Germinal center (tissue), 1 donor: ENCODE measurements at places on chromosomes 3 and 15.

DNA sequence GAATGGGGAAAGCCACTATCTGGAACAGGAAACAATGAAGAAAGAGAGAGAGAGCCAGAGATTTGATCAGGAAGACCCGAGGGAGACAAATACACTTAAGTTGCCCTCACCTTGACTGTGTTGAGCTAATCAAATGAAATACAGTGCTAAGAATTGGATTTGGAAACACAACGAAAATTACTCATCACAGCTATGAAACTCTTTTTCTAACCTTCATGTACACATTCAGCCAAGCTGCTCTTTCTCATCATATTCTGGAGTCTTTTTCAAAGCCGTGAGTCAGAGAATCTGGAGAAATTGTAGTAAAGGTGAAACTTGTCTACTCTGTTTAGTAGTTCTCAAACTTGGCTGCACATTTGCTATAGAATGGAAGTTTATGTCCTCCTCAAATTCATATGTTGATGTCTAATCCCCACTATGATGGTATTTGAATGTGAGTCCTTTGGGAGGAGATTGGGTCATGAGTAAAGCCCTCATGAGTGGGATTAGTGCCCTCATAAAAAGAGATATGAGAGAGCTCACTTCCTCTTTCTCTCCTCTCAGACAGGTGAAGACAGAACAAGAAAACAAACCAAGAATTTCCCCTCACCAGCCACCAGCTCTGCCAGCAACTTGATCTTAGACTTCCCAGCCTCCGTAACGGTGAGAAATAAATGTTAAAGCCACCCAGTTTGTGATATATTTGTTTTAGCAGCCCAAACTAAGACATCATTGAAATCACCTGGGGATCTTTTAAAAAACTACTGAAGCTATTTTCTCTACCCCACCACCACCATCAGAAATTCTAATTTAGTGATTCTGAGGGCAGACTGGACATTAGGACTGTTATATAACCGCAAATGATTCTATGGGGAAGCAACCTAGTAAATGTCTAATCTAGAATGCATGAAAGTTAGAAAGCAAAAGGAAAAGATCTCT is 143.6 kb upstream of the GRM7 start:
- no peak for DNase-seq

DNA sequence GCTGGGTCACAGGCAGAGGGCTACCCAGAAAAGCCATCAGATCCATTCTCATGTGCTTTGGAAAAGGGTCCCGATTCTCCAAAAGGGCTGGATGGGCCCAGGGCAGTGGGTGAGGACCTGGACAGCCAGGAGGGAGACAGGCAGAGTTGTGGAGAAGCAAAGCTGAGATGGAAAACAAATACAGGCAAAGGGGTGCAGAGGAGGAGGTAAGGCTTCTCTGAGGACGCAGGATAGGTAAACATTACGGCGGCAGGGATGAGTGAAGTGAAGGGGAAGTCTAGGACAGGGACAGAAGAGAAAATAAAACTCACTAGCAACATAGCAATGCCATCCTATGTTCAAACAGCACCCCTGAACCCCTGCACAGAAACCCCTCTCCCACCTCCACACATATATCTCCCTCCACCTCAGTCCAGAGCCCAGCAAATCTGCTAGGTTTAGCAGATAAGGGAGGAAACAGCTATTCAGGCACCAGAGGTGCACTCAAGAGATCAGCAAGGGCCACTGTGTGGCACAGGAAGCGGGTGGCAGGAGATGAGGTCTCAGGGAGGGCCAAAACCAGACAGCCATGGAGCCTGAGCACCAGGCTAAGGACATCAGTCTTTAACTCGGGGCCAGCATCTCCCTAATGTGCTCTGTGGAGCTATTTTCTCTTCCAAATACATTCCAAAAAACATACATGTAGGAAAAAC is 51.3 kb downstream of the HOMER2 start:
- DNase-seq = no peak

GRCh38 chr3:41120460-41120859 is 78.8 kb upstream of the CTNNB1 start:
- DNase-seq = no peak

DNA sequence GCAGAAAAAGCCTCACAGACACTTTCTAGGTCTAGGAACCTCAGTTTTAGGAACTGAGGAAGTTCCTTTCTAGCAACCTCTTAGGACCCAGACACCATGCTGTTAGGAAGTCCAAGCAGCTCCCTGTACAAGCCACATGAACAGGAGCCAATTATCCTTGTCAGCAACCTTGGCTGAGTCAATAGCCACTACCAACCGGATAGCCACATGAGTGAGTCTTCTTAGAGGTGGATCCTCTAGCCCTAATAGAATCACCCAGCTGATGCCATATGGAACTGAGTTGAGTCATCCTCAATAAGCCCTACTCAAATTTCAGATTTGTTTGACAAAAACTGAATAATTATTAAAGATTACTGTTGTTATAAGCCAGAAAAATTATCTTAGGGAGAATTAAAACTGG is 256.2 kb downstream of the NLGN1 start:
- no peak for DNase-seq

DNA sequence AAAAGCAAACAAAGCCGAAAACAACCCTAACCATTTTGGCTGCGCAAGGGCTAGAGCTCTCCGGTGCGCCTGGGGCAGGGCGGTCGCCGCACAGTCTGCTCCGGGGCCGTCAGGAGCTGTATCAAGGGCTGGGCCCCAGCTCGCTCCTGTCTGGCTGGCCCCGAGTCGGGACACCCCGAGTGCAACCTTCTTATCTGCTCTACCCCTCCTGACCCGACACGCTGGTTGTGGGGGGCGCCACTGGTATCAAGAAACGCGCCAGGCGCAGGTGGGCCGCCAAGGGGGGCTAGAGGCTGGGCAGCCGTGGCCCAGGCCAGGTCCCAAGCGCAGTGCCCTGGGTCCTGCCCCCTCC is 36.0 kb downstream of the NR2F2 start:
- DNase-seq = no peak

DNA sequence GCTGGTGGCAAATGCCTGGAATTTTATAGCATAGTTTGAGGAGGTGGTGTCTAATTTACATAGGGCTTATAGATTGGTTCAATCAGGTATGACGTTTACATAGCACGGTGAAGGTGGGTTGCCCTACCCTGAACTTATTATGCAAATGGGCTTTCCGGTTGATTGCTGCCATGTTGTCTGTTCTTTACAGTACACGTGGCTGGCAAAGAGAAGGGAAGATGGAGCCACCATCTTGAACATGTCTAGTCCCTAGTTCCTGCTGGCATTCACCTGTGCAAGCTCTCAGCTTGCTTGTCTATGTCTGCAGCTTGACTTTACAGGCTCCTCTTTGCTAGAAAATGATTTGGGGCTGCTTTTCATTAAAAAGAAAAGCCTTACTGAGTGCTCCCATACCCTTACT is 14.0 kb upstream of the STAC start:
- DNase-seq = no peak

DNA sequence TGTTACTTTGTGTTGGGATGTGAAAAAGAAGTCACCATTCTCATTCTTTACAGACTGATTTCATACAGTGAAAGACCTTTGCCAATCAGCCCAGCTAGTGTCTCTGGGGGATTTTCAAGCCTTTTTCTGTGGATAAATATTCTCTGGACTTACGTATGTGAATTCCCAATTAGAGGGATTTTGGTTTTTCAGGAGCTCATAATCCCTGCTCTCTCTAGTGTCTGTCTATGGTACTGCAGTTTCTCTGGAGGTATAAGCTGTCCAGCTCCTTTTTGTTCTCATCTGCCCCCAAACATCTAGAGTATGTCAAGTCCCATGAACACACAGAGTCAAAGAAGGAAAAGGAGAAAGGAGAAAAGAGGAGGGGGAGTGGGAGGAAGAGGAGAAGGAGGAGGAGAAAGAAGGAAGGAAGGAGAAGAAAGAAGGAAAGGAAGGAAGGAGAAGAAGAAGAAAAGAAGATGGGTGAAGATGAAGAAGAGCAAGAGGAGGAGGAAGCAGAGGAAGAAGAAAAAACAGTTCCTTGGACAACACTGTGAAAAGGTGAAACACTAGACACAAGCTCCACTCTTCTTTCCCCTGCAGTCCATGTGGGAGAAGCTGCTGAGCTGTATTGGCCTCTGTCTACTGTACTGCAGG is 218.6 kb downstream of the GREM1 start:
- DNase-seq = peak; percentile 9

DNA sequence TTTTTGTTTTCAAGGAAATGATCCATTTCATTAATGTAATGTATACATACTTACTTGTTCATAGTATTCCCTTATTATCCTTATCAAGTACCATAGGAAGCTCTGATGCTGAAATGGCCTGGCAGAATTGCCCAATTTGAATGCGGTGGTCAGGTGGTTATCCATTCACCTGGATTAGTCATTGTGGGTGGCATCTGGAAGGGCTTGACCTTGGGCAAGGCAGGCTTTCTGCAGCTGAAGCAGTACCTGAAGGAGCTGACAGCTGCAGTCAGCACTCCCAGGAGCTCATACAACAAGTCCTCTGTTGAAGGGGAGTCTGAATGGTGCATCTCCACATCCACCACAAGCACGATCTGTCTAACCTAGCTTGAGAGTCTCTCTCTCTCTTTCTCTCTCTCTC is 12.2 kb upstream of the IQCF5 start:
- no peak for DNase-seq

GRCh38 chr3:5458526-5458925 is 271.0 kb downstream of the EDEM1 start:
- DNase-seq = no peak

GRCh38 chr15:72502220-72502809 is 28.2 kb downstream of the ARIH1 start:
- no peak for DNase-seq

- no peak for DNase-seq
Measured at GRCh38 chr3:170049146-170050000, 11.6 kb downstream of the GPR160 start.

- peak; percentile 75 for DNase-seq
Measured at GRCh38 chr15:77538027-77538451, 94.7 kb downstream of the LINGO1 start.

DNA sequence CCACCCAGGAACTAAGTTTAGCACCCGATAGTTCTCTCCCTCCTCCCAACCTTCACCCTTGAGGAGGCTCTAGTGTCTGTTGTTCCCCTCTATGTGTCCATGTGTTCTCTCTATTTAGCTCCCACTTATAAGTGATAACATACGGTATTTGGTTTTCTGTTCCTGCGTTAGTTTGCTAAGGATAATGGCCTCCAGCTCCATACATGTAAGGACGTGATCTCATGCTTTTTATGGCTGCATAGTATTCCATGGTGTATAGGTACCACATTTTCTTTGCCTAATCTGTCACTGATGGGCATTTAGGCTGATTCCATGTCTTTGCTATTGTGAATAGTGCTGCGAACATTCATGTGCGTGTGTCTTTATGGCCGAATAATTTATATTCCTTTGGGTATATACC is 66.9 kb upstream of the TRA2B start:
- DNase-seq = no peak

- no peak for DNase-seq
Measured at GRCh38 chr3:32952369-32953077, 1.1 kb downstream of the CCR4 start.

- DNase-seq = no peak
Measured at GRCh38 chr3:101128786-101129185, 135.6 kb upstream of the ABI3BP start.

GRCh38 chr15:81007428-81008064 is 6.8 kb downstream of the TLNRD1 start:
- no peak for DNase-seq

DNA sequence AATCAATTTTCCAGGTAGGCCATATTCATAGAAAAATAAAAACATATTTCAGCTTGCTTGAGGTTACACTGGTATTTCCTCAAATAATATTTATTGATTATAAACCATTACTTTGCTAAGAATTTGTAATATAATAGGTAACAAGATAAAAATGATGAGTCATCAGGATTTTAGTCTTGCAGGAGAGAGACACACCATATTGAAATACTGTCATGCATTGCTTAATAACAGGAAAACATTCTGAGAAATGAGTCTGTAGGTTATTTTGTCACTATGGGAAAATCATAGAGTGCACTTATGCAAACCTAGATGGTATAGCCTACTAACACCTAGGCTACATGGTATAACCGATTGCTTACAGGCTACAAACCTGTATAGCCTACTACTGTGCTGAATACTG is 990.5 kb downstream of the OTOL1 start:
- DNase-seq = no peak

- DNase-seq = no peak
Measured at GRCh38 chr15:99438691-99439523, 126.9 kb upstream of the MEF2A start.

DNA sequence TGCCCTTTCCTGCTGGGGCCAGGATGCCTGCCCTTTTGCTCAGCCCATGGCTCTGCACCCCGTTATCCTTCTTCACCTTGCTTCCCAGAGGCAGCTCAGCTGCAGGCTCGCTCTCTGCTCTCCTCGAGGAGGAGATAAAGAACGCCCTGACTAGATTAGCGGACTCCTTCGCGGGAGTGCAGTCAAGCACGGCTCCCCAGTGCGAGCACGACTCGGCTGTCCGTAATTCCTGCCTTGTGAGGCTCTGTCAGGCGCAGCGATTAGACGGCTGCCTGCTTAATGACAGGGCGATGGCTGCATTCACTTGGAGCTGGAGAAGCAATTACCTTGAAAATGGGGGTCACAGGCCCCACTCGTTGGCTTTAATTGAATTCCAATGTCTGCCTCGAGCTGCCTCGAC is 25.9 kb downstream of the TLE3 start:
- no peak for DNase-seq

DNA sequence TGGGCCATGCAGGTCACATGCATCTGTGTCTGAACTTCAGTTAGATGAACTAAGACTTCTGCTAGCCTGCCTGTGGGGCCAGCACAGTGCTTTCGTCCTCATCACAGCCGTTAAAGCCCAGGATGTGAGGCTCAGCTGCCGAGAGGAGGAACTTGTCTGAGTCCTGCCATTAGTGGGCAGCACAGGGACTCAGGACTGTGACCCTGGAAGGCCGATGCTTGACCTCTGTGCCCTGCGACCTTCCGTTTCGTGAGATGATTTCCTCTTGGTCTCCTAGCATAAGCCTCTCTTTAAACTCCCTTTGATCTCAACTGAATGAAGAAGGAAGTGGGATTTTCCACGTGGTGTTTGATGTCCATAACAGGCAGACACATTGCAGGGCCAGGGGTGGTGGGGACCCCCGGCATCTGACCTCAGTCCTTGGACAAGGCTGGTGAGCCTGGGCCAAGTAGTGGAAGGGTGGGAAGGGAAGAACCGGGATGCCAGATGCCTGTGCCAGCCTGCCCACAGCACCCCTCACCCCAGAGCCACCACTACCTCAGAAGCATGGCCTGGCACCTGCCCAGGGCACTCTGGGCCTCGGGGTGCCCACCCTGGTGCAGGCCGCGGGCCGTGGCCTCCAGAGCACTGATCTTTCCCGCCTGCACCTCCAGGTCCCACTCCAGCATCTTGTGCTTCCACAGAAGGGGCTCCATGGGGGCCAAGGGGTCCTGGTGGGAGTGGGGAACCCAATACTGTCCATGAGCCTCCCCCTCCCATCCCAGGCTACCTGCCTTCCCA is 21.6 kb downstream of the PLA2G4B start:
- DNase-seq = no peak
